ENCODE measurements at places on chromosomes 7 and 10.

- no peak for DNase-seq
Measured at GRCh38 chr7:146781352-146782116, 664.9 kb downstream of the CNTNAP2 start.

GRCh38 chr10:1550291-1550595, 187.1 kb downstream of the ADARB2 start:
- DNase-seq = no peak

DNA sequence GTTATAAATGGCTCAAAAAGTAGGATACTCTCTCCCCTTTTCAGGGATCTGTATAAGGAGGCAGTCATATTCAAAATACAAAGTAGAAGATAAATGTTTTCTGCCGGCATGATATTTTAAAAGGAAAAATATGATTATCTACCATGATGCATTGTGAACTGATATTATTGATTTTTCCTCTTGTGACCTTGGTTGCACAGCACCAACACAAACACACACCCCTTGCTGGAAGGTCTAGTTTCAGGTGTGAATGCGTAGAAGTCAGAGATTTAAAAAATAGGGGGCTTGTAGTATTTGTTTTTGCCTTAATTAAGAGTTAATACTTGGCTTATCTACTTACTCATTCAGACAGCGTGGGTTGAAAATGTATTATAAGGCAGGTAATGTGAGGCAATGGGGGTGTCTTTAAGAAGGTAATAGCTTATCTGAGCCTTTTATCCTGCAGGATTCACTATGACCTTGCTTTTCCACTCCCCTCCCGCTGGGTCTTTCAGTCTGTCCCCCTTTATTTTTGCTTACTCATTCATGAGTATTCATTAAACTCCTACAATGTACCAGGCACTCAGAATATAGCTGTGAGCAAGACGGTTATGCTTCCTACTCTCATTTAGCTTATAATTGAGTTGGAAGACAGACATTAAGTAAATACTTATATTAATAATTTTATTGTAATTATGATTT, 390.6 kb downstream of the SDK1 start:
- no peak for DNase-seq

DNA sequence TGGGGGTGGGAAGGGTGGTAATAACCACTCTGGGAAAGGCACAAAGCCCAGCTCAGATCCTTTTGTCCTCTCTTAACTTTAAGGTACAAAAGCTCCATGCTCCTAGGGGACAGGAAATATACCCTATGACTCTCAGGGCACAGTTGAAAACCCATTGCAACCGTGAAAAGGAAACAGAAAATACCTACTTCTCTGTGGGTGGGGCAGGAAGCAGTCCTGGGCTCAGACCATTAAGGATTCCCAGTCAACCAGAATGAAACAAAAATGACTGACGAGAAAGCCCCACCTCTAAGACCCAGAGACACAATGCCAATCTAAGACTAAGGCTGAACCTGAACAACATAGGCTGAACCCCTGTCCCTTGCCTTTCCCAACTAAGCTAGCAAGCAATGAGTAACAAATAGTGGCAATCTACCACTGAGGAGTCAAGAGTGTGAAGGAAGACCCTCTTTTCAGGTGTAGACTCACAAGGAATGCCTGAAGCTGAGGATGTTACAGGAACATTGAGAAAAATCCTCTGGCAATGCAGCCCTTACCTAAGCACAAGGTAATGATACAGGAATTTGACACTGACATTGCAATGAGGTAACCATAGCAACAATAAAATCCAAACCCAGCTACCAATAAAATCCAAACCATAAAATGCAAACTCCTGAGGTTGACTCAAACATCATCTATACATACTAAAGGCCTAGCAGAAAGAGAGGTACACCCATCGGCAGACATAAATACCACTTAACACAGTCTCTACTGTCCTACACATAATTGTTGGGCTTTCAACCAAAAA, 380.1 kb downstream of the HPSE2 start:
- no peak for DNase-seq

- DNase-seq = no peak
Measured at GRCh38 chr10:12508165-12508564, 158.8 kb downstream of the CAMK1D start.

DNA sequence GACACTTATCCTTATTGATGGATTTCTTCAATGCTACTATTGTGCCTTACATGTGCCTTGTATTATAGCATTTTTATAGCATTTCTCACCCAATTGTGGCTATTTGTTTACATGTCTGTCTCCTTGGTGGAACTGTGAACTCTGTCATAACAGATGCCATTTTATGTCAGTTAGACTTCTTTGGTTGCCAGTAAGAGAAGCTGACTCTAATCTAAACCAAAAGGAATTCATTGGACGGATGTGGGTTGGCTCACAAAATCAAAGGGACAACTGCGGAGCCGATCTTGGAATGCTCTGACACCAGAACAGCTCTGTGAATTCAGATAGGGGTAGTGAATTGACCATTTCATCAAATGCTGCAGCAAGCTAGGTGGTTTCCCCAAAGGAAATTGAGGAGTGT, 15.0 kb downstream of the GARIN1A start:
- no peak for DNase-seq

DNA sequence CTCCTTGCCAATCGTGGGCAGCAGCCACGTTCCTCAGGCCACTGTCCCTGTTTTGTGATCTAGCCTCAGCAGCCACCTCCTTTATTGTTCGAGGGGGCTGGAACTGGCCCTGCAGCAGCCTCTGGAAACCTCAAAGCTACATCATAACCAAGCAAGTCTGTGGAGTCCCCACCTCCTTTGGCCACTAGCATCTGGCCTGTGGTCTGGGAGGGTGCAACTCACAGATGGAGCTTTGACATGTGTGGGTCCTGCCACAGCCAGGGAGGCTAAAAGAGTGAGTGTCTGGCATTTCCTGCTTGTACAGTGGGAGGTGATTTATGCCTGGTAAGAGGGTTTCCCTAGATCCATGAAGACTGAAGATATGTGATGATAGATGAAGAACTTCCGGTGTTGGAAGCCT, 32.3 kb upstream of the NUB1 start:
- no peak for DNase-seq

DNA sequence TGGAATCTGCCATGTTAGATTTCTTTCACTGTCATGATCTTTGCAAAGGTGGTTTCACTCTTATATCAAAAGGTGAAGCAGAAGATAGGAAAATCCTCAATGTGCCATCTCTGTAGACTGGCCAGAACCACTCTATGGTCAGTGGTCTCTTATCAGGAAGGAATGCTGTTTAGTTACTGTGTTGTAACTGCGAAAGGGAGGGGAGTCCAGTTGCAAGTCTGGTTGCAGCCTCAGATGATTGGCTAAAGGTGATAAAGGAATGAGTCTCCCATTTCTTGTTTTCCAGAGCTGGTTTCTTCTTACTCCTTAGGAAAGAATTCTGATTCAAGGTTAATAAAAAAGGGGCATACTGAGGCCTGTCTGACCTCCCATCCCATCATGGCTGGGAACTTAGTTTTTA, 58.2 kb upstream of the ICA1 start:
- no peak for DNase-seq

- DNase-seq = peak; percentile 14
Measured at GRCh38 chr7:94697035-94697974, 41.4 kb upstream of the SGCE start.

DNA sequence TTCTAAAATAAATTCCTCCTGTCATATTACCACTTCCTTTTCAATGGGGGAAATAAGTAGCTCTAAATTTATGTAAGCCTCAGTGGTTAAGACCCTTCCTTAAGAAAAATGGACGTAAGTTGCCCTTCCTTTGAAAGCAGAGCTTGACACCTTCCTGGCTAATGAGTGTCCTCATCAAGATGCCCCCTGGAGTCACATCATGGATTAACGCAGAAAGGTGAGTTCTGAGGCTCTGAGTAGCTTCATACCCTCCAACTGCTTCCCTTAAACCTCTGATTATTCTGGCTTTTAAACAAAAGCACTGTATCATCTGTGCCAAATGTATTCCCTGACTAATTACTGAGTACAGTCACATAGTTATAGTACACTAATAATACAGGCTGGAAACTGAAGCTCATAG, 14.7 kb downstream of the KCTD7 start:
- DNase-seq = no peak

DNA sequence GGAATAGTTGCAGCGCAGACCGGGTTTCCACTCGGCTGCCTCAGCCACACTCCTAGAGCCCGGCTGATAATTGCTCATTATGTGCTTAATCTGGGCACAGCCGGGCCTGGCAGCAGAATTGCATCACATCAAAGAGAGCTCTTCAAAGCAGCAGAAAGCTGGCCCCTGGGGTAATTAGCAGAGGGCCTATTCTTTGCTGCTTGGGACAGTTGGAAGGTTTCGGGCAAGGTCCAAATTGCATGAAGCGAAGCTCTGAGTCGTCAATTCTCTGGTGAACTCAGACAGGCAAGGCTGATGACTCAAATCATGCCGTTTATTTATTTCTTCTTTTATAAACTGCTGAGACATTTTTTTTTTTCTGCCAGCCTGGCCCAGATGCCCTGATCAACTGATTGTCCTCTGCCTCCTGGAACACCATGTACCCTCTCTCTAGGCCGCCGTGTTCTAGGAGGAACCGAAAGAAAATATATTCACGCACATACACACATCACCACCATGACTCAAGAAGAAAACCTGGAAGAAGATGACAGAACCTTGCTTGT, 242.2 kb downstream of the RAB11FIP2 start:
- DNase-seq = no peak

- no peak for DNase-seq
Measured at GRCh38 chr7:90552521-90552920, 43.6 kb upstream of the CDK14 start.

- no peak for DNase-seq
Measured at GRCh38 chr10:119263951-119264617, 56.7 kb downstream of the GRK5 start.

Measured in thoracic aorta (tissue), 2 donors.